ENCODE measurements at places on chromosomes 11 and 22.

- DNase-seq = no peak
Measured at GRCh38 chr11:18191376-18191775, 18.7 kb downstream of the MRGPRX4 start.

DNA sequence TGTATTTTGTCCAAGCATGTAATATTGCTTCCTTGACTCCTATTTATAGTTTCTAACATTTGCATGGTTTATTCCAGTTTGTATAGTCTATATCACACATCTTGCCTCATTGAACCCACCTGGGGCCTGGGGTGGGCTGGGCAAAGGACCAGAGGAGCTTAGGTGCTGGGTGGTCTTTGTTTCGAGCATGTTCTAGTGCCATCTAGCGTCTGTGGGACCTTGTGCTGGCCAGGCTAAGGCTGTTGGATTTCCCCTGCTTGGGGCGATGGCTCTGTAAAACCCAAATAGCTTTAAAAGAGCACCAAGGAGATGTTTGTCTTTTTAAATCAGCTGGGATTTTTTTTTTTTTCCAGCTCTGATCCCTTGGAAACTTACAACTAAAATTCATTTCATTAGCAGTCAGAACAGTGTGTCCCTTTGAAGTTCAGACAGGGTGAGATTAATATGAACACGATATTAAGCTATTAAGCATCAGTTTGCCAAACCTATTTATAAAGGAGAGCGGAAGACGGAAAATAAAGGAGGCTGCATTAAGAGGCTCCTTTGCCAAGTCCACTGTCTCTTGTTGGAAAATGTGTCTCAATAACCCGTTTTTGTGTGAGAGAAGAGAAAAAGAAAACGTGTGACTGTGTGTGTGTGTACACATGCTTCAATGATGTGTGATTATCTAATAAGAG, 157.4 kb downstream of the COMMD9 start:
- no peak for DNase-seq

DNA sequence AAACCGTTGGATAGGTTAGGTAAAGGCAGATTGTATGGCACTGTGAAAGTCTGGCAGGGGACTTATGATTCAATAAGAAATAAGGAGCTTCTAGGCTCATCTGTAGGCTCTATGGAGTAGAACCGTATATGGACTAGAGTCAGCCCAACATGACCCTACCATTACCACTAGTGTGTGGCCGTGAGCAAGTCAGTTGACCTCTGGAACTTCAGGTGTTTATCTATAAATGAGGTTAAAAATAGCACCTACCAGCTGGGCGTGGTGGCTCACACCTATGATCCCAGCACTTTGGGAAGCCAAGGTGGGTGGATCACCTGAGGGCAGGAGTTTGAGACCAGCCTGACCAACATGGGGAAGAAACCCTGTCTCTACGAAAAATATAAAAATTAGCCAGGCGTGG, 4.4 kb downstream of the HINFP start:
- no peak for DNase-seq

DNA sequence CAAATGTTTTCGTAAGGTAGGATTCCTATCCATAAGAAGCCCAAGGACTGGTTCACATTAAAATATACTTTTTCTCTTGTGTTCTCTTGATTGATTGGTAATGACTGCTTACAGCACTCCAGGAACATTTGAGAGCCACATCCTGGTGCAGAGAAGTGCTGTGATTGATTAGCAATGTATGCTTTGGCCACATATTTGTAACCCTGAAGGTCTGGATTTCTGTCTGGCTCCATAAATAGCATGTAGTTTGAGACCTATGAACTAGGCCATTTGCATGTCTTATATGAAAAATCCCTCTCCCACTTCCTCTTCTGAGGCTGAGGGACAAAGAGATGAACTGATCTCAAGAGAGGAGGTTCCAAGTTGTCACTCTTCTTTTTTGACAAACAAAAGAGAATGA, 49.3 kb upstream of the CD44 start:
- DNase-seq = no peak

- DNase-seq = peak; percentile 45
Measured at GRCh38 chr11:117180661-117181585, 2.4 kb downstream of the SIDT2 start.

DNA sequence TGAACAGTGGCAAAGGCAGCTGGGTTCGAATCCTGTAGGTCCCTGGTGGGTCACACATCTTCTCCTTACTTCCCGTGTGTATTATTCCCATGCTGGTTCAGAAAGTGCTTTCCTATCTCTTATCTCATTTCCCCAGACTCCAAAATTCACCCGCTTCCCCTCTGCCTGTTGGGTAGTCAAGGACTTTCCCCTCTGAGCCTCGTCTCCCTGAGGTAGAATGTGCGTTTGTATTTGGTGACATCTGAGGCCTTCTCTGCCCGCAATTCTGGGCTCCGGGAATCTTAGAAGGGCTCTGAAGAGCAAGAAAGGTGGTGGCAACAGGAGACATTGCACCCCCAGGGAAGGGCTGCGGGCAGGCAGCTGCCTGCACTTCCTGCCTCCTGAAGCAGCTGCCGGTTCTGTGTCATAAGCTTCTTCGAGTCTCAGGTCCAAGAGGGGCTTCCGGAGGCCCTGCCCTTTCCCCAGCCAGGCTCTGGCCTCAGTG, 5.9 kb downstream of the LRRC32 start:
- no peak for DNase-seq

- no peak for DNase-seq
Measured at GRCh38 chr22:30040499-30041260, 39.6 kb upstream of the HORMAD2 start.

GRCh38 chr11:134339756-134340155, 8.0 kb downstream of the GLB1L2 start:
- DNase-seq = no peak

GRCh38 chr11:24645563-24645962, 148.7 kb downstream of the LUZP2 start:
- no peak for DNase-seq

- peak; percentile 34 for DNase-seq
Measured at GRCh38 chr11:114075891-114076441, 16.5 kb downstream of the ZBTB16 start.

DNA sequence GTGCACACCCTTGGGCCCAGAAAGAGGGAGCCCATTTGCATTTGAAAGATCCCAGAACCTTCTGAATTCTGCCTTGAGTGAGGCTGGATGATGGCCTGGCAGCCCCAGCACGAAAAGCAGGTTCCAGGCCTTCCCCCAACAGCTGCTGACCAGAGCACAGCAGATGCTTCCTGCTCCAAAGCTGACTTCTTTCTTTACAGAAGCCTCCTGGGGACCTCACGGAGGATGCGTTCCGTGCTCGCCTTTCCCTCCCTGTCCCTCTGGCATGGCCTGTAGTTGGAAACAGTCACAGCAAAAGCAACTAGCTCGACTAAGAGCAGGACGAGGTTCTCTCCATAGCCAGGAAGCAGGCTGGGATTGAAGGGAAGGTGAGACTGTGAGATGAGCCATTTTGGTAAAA, 107.7 kb upstream of the B3GAT1 start:
- DNase-seq = no peak

DNA sequence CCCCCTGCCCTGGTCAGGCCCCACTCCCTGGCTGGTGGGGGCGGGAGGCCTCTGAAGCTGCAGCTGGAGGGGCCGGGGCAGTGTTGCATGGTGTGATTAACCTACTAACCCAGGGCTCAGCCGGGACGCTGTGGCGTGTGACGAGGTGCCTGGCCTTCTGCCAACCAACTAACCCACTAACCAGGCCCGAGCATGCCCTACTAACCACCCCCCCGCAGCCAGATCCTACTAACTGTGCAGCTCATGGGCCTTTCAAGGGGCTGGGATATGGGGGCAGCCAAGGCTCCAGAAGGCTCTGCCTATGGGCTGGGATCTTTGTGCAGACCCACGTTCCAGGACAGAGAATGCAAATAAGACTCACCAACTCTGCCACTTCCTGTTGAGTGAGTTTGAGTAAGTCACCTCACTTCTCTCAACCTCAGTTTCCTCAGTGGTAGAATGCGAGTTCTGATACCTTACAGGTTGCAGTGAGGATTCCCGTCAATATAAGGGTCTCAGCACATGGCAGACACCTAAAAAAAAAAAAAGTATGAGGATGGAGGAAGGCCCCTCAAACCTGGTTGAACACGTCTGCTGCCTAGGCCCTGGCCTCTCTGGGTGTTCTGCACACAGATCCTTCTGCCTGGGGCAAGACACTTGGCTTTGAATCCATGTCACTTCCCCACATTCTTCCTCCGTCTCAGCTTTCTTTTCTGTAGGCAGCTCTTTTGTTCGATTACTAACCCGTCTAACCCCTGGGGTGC, 14.1 kb downstream of the MIAT start:
- DNase-seq = peak; percentile 57

- DNase-seq = no peak
Measured at GRCh38 chr11:107623183-107623582, 32.2 kb downstream of the ELMOD1 start.

DNA sequence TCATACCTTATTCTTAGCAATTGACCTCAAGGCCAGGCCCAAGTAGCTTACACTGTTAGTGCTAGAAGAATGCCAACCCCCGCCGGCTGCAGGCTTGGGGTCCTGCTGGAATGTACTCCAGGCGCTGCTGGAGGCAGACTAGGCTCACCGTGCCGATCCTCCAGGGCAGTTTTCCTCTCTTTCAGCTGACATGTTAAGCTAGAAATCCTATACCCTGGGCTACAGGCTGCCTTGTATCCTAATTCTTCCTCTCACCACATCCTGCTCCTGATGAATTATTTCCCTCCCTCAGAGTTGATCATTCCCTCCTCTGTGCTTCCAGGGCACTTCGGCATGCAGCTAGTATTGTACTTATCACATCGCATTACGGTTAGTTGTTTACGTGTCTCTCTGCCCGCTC, 3.4 kb downstream of the SPTBN2 start:
- no peak for DNase-seq

- DNase-seq = peak; percentile 41
Measured at GRCh38 chr11:46119352-46120216, 1.7 kb downstream of the PHF21A start.

DNA sequence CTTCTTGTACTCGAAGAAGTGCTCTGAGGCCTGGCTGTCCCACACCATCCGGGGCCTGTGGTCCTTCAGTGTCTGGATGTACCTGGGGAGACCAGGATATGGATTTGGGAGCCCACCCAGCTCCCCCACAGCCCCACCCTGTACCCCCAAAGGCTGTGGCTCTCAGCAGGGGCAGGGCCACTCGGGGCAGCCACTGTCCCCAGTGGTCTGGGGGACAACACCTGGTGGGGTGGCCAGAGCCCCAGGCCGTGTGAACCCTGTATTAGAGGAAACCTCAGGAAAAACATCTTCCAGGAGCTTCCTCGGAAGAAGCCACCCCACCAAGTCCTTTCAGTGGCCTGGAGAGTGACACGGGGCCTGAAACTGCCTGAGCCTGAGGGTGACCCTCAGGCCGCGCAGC, 27.8 kb downstream of the TSPAN4 start:
- no peak for DNase-seq

GRCh38 chr11:129967996-129968395, 34.6 kb downstream of the PRDM10 start:
- no peak for DNase-seq

- no peak for DNase-seq
Measured at GRCh38 chr11:94658386-94658785, 91.2 kb downstream of the PIWIL4 start.

DNA sequence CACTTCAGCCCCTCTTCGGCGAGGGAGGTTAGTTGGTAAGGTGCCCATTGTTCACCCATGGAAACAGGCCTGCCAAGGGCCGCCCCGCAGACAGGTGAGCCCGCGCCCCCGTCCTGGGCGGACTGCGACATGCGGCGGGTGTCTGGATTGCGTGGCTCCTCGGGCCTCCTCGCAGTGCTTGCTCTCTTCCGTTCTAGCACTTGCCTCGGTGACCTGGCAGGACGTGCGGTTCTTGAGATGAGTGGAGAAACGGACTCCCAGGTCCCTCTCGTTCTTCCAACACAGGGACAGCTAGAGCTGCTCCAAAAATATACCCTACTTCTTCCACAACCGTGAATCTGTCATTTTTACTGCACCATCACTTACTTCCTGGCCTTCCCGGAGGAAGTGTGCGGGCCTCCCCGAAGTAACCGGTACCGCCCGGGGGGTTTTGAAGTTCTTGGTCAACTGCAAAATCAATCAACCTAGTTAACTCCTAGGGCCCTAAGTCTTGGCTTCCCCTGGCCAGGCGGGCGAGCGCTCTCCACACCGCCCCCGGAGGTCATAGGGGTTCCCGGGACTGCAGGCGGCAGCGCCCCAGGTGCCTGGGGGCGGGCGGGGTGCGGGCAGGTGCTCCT, 745 bp upstream of the ZBTB44 start:
- peak; percentile 38 for DNase-seq

DNA sequence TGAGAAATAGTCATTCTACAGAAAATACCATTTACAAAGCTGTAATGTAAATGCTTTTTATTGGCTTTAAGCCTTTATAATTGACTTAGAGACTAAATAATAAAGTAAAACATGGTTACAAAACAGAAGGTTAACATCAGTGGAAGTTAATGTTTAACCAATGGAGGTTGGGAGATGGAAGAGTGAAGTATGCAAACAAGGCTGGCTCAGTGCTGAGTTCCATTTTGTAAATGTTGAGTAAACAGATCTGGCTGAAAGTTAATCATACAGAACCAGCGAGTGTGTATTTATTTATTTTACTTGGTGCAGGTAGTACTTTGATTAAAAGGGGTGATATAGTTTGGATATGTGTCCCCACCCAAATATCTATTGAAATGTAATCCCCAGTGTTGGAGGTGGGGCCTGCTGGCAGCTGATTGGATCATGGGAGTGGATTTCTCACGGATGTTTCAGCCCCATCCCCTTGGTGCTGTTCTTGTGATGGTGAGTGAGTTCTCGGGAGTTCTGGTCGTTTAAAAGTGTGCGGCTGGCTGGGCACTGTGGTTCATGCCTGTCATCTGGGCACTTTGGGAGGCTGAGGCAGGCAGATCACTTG, 827.4 kb downstream of the OPCML start:
- no peak for DNase-seq

DNA sequence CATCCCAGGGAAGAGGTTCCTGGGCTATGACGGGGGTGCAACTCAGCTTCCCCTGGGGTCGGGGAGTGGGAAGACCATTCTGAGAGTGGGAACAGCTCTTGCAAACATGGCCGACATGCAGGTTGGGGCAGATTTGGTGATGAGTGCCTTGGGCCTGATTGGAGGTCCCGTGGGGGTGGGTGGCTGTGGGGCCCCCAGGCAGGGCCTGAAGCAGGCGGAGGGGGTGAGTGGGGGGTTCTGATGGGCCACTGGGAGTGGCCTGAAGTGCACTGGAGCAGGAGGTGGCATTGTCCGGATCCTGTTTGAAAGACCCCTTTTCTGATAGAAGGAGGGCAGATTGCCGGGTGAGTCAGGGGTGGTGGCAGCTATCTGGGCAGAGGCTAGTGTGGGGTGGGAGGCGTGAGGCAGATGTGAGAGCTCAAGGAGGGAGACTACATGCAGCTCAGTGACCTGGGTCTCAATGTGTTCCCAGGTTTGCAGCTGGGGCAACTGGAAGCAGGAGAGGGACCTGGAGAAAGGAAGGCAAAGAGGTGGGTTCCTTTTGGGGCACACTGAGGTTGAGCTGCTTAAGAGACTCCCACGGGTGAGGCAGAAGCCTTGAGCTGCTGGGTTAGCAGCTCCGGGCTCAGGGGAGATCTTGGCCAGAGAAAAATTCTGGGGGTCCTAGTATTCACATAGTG, 15.1 kb downstream of the MYEOV start:
- no peak for DNase-seq

- no peak for DNase-seq
Measured at GRCh38 chr11:114501901-114502300, 57.8 kb downstream of the NXPE1 start.
